ENCODE measurements at places on chromosomes 6 and 20.
A peak's percentile ranks its signal among the peaks of the same experiment; 100 is the strongest.

- no peak for DNase-seq
These were observed 60.4 kb downstream of the SOX4 start for GRCh38 chr6:21653905-21654304.

- no peak for DNase-seq
These were observed 64.4 kb upstream of the NHSL1 start for GRCh38 chr6:138563650-138564049.

GRCh38 chr6:152572338-152573088, 64.6 kb downstream of the SYNE1 start:
- no peak for DNase-seq

DNA sequence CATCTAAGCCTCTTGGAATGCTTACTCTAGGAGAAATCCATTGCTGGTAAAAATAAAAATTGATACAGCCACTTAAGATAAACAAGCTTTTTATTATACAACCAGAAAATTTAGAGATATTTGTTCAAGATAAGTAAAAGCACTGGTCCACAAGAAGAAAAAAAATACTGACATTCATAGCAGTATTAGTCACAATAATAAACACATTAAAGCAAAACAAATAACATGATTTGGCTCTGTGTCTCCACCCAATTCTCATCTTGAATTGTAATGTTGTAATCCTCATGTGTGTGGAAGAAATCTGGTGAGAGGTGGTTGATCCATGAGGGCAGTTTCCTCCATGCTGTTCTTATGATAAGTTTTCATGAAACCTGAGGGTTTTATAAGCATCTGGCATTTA, 1093.5 kb upstream of the ADGRB3 start:
- DNase-seq, result no peak

DNA sequence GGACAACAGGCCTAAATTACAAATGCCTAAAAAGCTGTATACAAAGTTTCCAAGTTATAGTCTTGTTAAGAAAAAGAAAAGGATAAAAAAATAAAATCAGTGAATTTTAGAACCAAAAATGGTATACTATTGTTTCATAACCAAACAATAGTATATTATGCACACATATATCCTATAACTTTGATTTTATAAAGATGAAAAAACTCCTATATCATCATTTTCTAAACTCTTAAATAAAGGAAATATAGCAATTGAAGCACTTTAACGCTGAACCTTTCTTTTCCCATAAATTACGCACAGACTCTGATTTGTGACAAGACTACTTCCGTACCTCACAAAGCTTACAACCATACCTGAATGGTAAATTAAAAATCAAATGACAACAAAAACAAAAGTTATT, 35.9 kb upstream of the MCM9 start:
- DNase-seq, result no peak

GRCh38 chr6:40443842-40444241, 143.3 kb downstream of the LRFN2 start:
- DNase-seq, result no peak

DNA sequence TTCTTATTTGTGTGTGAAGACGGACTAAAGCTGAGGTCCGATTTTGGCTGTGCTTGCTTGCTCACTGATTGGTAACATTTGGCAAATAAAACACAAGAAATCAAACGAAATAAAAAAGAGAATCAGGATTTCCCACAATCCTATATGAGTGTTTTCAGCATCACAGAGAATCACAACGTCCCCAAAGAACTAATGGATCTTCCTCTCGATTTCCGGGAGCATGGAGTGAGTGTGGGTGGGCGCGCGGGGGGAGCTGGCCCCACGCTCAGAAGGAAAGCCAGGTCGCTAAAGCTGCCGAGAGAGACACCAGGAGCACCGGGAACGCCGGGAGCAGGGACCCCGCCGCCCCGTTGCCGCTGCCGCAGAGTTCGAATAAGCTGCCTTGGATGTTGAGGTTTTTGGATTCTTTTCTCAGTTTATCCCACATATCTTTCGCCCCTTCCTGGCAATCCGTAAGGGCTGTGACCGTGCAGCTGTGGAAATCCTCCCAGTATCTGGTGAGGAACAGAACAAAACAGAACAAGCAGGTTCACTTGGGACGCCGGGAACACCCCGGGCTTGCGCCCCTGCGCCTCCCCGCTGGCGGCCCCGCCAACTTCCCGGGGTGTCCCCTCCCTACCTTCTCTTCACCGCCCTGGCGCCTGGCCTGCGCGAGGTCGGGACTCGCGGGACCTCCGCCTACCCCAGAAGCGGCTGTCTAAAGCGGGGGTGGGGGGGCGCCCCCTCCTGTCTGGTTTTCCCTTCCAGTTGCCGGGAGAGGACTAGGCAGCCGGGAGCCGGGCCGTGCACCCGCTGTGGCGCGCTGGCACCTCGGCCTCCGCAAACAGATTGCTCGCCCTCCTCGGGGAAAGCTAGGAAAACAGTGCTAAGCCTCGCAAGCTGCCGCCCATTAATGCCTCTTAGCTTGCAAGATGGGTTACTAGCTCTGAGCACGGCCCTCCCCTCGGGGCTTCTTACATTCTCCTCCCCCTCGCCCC, 7.7 kb downstream of the NRN1 start:
- DNase-seq, result no peak

GRCh38 chr6:110033749-110034666, 55.9 kb downstream of the GPR6 start:
- no peak for DNase-seq

DNA sequence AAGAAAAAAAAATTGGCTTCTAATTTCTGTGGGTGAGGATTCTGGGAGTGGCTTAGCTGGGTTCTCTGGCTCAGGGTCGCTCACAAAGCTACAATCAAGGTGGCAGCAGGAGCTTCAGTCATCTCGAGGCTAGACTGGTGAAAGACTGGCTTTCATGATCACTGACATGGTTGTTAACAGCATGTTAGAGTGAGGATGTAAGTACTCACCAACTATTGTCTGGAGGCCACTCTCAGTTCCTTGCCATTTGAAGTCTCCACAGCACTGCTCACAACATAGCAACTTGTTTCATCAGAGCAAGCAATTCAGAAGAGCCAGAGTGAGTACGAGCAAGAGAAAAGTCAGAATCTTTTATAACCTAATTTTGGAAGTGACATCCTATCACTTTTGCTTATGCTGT, 145.7 kb upstream of the PRSS16 start:
- no peak for DNase-seq

DNA sequence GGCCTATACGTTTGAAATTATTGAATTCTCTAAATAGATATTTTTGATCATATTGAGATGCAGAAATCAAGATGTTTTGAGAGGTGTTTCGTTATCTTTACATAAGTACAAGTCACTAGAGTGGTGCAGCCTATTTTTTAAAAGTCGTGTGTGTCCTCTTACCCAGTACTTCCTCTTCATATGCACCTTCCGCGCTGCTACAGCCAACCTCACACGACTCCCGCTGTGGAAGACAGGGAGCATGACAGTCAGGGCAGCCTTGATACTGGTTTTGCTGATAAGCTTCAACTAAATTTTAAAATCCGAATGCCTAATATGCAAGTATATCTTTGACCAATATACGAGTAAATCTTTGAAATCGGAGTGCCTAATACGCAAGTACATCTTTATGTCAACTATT, 16.3 kb downstream of the ROS1 start:
- no peak for DNase-seq

DNA sequence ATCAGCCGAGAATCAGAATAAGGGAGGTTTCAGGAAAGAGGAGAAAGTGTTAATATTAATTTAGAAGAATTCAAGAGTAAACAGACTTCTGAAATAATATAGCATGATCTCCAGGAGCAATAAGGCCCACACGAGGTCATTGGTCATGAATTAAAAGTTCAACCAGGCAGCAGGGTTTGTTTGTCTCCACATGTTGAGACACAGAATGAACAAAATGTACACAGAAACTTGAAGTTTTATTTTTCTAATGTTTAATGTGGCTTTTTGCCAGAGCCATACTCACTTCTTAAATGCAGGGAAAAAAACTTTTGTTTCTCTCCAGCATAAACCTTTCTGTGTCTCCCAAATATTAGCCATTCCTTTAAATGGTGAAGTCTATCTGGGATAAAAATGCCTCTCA, 504.5 kb downstream of the HDGFL1 start:
- no peak for DNase-seq

DNA sequence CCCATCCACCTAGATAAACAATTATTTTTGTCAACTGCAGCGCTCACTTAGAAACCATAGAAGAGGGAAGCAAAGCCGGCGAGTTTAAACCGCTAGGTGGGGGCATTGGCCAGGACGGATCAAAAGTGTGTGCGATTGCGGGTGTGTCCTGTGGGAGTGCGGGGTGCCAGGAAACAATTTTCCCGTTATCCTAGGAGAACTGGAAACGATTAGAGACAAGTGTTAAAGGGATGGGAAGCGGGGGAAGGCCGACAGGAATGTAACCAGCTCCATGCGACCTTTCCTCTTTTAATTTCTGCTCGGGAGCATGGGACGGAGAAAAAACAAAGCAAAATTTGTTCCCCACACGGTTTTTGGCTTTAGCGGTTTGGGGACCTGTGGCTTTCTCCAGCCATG, 2.8 kb upstream of the HTR1B start:
- no peak for DNase-seq

- no peak for DNase-seq
These were observed 96.6 kb upstream of the TRAF3IP2 start for GRCh38 chr6:111702268-111702667.

GRCh38 chr6:7723554-7723953, 2.3 kb upstream of the BMP6 start:
- DNase-seq, result no peak

DNA sequence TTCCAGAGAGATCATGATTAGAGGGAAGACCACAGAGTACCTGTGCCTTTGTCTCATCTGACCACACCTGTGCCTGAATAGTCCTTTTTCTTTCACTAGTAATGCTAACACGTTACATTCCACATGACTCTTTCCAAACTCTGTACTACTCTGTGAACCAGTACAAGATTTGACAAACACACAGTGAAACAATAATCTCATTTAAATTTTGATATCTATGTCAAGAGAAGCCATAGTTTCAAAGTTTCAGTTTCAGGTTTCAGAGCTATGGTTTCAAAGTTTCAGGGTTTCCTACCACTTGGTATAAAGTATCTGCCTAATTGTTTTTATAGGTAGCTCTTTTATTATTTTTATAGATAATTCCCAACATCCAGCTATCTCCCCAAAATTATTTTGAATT, 62.0 kb upstream of the PHACTR2 start:
- DNase-seq, result no peak

GRCh38 chr6:3794092-3794491, 42.6 kb upstream of the PXDC1 start:
- DNase-seq, result no peak

- DNase-seq, result no peak
These were observed 17.9 kb upstream of the NELFCD start for GRCh38 chr20:58963060-58963584.

- no peak for DNase-seq
These were observed 234.0 kb upstream of the MARCKS start for GRCh38 chr6:113623129-113623528.

- DNase-seq, result no peak
These were observed 280.1 kb upstream of the HTR1E start for GRCh38 chr6:86657192-86657591.

- no peak for DNase-seq
These were observed 36.4 kb downstream of the DCBLD1 start for GRCh38 chr6:117518870-117519269.

DNA sequence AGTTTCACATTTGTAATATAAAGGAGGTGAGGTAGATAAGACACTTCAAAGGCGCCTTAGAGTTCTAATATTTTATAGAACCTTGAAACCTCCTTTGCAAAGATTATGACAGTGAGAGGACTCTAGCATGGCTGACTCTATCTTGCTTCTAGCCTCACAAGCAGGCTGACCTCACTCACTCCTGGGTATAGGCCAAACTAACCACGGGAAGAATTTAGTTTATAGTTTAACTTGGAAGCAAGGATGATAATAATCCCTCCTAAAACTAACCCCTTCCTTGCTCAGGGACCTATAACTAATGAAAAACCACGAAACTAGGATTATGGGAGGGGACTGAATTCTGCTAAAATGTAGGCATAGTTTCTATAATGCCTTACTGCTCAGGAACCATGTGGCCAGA, 84.3 kb downstream of the FILIP1 start:
- no peak for DNase-seq

DNA sequence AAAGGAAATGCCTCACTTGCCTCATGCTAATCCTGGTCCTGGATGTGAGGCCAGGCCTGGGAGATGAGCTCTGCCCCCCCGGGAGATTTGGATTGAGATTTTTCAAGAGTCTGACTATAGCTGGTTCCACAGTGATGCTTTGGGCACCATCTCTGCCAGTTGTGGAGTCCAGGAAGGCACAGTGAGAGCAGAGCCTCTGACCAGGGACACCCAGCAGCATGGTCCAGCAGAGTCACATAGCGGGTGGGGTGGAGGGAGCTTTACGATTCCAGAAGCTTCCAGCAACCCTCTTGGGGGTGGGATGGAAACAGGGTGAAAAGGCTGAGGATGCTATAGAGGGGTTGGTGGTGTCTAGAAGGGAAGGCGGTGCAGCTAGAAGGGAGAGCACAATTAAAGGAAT, 8.7 kb downstream of the SLC32A1 start:
- DNase-seq, result no peak

- no peak for DNase-seq
These were observed 97.2 kb downstream of the KIF16B start for GRCh38 chr20:16476032-16476431.

GRCh38 chr6:162922563-162923166, 194.9 kb downstream of the PACRG start:
- no peak for DNase-seq

DNA sequence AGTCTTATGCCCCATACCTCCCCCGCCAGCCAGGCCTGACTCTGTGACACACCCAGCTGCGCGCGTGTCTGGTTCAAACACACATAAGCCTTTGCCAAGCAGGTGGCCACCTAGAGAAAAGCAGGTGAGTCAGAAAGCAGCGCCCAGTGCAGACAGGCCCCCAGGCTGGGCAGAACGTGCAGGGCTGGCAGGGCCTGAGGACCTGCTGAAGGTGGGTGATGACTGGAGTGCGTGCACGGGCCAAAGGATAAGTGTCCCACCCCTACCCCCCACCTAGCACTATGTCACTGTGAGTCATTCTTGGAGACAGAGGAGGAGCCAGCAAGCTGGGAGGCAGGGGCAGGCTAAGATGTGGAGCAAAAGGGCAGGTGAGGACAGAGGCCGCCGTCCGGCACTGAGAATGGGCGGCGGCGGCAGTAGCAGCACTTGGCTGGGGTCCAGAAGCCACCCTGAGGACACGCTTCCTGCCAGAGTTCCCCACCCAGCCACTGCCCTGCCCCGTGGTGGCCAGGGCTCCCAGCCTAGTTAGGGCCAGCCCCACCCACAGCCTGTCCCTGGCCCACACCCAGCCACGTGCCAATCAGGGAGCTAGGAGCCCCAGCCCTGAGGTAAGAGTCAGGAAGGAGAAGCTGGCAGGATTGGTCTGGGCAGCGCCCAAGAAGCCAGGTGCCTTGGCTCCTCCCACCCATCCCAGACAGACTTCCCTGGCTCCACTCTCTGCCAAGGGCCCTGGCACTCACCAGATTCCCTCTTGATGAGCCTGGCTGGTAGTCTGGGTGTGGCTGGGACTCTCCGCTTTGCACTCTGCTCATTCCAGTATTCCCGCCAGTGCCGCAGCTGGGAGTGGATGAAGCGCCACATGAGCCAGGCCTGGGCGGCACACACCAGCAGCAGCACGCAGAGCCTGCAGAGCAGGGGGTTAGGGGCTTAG, 72.7 kb downstream of the TRAM2 start:
- DNase-seq, result peak; percentile 41

All from esophagus squamous epithelium (tissue), 5 donors.